A549 treated with CORT108297 at 1 μM for 4 hours (cell line): ENCODE measurements at places on chromosomes 6 and 20. TPM values are rescaled to one million over a fixed set of nuclear protein-coding genes. Genes with fewer than 3 reads are reported as not detected.

ARFGAP1 gene
- 55.7 to 101 TPM (median 92.1 TPM) in 5 replicates for total RNA-seq

PLCB4 gene
- 12.5 to 18.1 TPM (median 14.7 TPM) in 5 replicates for total RNA-seq

PPP1R16B gene
- total RNA-seq: 0.12 to 0.22 TPM (median 0.14 TPM) in 5 replicates

OR10C1 gene
- total RNA-seq: not detected in 5 replicates

ACOT13 gene
- total RNA-seq: 15.6 to 27.3 TPM (median 25.3 TPM) in 5 replicates

RAD21L1 gene
- total RNA-seq: 0.09 TPM in 1 of 5 replicates, not detected in the others

EPPIN gene
- total RNA-seq: not detected in 5 replicates

EYA4 gene
- 9.6 to 11.6 TPM (median 11.4 TPM) in 5 replicates for total RNA-seq

LCA5 gene
- 0.49 to 1.1 TPM (median 0.95 TPM) in 5 replicates for total RNA-seq

BCAS1 gene
- total RNA-seq: 0.45 to 0.65 TPM (median 0.60 TPM) in 5 replicates

CST7 gene
- not detected in 5 replicates for total RNA-seq

PPP1R3G gene
- total RNA-seq: 1.1 to 2.0 TPM (median 1.4 TPM) in 5 replicates

MTFR2 gene
- 11.2 to 13.3 TPM (median 12.2 TPM) in 5 replicates for total RNA-seq

DUSP15 gene
- 0.43 to 1.1 TPM (median 0.99 TPM) in 5 replicates for total RNA-seq

SPATS1 gene
- total RNA-seq: not detected in 5 replicates

CASS4 gene
- 0.03 to 0.07 TPM in 2 of 5 replicates, not detected in the others for total RNA-seq

TRERF1 gene
- total RNA-seq: 5.9 to 8.4 TPM (median 7.7 TPM) in 5 replicates

NKAIN2 gene
- not detected in 5 replicates for total RNA-seq

ADAM33 gene
- 0.03 to 0.07 TPM (median 0.05 TPM) in 4 of 5 replicates, not detected in the other for total RNA-seq

EYS gene
- 0.01 to 0.19 TPM (median 0.13 TPM) in 4 of 5 replicates, not detected in the other for total RNA-seq

VPS52 gene
- 14.1 to 20.3 TPM (median 17.1 TPM) in 5 replicates for total RNA-seq

SAMD5 gene
- total RNA-seq: 0.60 to 0.84 TPM (median 0.79 TPM) in 5 replicates

CCN2 gene
- 27.9 to 42.3 TPM (median 37.8 TPM) in 5 replicates for total RNA-seq

KCNQ5 gene
- total RNA-seq: 1.2 to 2.1 TPM (median 1.8 TPM) in 5 replicates

F13A1 gene
- total RNA-seq: not detected in 5 replicates

KAT14 gene
- total RNA-seq: 9.3 to 10.5 TPM (median 9.8 TPM) in 5 replicates

WTAP gene
- total RNA-seq: 62.6 to 77.9 TPM (median 69.8 TPM) in 5 replicates

HLA-DRB1 gene
- total RNA-seq: not detected in 5 replicates

LY86 gene
- not detected in 5 replicates for total RNA-seq

KIF6 gene
- 0.13 to 0.33 TPM (median 0.16 TPM) in 5 replicates for total RNA-seq
